ENCODE measurements at places on chromosomes 4 and X.
A peak's percentile ranks its signal among the peaks of the same experiment; 100 is the strongest.

- DNase-seq: no peak
These were observed 86.2 kb upstream of the CBR4 start for GRCh38 chr4:169096221-169096620.

DNA sequence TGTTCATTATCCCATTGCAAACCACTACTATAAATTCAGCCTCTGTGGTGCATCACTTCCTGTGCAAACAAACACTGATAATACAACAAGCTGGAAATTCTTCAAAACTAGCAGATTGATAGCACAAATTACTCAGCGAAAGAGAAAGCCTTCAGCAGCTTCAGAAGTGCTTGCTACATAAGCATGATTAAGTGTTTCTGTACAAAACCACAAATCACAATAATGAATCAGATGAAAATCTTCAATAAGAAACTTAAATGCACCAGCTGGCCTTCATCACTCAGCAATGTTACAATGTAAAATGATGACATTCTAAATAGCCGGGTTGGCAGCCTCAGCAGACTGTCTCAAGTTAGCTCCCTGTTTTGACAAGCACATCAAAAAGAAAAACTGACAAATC, 262.2 kb downstream of the SPOCK3 start:
- DNase-seq: peak; percentile 38

- no peak for DNase-seq
These were observed 39.5 kb upstream of the PTPN13 start for GRCh38 chr4:86554646-86555045.

DNA sequence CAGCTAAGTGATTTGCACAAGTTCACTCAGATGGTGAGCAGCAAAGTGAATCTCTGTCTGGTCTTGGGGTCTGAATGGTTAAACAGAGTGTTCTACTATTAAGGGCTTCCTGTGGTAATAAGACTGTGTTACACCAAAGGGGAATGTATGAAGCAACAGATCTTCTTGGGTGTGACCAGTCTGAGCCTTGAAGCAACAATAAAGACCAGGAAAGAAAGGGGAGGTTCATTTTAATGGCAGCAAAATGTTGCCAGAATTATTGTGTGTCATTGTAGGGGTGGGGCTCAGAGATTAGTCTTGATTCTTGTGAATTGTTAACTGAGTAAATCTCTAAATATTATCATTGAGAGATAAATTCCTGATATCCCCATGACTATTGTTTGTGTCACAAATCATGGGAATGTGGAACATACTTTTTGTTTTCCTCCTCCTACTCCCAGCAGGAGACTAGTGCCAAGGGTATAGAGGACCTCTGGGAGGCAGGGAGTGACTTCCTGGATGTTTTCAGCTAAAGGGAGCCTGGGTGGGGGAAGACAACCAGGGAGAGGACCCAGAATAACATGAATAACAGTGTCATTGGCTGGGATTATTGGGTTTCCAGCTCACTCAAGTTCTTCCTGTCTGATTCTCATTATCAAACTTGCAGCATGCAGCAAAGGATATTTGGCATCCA, 141.4 kb upstream of the PAK3 start:
- DNase-seq: no peak

GRCh38 chrX:30577362-30577991, at the start of gene TASL:
Gene TASL (minus strand): TSS chrX:30577766. CDS start chrX:30560355, 17,411 bp downstream.
- DNase-seq: no peak

GRCh38 chr4:185165605-185166063, 22.6 kb downstream of the SLC25A4 start:
- DNase-seq: no peak

DNA sequence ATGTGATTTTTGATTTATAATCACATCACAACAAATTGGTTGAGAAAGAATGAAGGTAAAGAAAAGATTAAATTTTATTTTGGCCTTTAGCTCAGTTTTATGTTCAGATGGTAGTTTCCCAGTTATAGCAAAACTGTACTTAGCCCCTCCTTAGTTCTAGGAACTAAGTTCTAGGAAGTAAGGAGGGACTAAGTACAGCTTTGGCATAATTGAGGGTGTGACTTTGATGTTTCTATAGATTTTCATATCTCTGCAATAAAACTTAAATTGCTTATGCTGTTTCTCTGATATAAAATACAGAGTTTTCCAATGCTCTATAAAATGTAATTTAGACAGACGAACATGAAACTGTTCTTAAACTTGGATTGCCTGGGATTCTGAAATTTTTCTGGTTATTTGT, 46.6 kb upstream of the SLC4A4 start:
- DNase-seq: no peak

DNA sequence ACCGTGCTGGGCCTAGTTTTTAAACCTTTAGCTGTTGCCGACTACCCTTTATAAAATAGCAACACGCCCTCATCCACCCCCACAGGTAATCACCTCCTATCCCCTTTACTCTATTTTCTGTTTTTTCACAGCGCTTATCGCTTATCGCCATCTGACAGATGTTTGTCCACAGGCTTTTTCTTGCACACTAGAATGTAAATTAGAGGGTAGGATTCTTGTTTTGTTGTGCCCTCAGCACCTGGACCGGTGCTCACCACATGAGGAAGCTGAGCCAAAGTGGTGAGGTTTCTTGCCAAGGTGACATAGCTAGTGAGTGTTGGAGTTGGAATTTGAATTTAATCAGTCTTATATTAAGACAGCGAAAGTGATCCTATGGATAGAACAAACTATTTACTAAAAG, 2.9 kb upstream of the RBBP7 start:
- DNase-seq: no peak

- DNase-seq: no peak
These were observed 993.9 kb downstream of the PDHA2 start for GRCh38 chr4:96833831-96834230.

- peak; percentile 60 for DNase-seq
These were observed 1.6 kb upstream of the ARMCX6 start for GRCh38 chrX:101619364-101619763.

DNA sequence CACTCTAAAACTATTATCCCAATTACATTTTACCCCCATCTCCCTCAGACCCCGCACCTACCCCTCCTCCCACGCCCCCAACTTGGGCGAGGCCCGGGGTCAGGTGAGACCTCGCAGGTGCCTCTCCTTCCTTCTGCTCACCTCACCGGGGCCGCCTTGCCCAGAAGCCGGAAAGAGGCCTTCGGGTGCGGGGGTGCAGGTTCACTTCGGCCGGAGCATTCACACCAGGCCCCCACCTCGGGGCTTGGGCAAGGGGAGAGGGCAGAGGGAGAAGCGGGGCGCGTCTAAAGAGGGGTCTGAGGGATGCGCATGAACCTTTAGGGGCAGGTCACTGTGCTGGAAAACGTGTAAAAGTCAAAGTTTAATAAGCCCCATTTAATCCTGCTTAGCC, 427 bp downstream of the ZNF182 start:
- no peak for DNase-seq

DNA sequence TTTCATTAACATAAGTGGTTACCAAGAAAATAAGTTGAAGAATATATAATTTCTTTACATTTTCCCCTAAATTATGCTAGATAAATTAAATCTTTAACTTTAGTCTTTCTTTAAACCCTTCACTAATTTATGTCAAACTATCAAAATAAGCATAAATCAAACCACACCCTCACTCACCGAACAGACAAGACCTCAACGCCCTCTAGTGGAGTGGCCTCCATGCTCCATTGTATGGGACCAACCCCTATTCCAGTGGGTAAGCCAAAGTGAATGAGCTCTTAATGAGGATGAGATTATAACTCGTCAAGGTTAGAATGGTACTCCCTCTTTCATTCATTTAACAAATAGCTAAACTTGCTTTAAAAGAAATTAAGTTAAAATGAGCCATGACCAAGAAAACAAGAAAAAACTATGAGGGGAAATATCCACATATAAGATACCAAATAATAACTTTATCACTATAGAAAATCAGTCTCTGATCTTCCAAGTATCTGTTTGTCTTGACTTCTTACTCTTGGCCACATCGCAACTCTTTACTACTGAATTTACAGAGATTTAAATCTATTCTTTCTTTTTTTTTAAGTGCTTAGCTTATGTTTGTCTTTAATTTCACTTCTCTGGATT, 15.6 kb upstream of the BBS12 start:
- DNase-seq: no peak

DNA sequence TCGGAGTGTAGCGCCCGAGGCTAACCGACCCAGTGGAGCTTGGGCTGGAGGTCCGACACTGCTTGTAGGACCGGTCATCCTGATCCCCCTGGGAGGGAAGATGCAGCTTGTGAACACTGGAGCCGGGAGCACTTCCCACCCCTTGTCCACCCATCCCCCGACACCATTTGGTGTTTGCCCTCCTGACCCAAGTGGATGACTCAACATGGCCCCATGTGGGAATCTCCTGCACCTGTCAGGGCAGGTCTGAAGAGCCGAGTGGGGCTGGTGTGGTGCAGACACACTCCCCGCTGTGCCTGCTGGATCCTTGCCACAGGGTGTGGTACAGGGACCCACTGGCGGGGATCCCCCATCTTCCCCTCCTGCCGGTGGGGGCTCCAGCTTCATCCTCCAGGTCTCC, 90.0 kb upstream of the AFAP1 start:
- no peak for DNase-seq

DNA sequence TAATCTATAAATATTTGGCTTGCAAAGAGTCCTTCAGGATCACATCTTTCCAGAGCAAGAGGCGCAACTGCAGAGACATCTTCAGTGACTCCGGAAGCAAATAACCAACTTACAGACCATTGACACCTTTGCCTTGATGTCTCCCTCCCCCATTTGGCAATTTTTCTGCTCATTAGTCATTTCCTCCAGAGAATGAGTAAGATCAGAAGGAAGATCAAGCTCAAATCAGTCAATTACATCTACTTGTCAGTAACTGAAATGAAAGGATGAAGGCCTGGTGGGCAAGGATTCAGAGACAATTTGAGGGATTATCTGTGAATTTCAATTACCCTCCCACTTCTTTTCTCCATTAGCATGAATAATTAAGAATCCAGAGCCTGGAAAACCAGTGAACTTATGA, 665.6 kb upstream of the CPEB2 start:
- DNase-seq: no peak

- no peak for DNase-seq
These were observed 70.1 kb upstream of the CBR4 start for GRCh38 chr4:169079942-169080827.

DNA sequence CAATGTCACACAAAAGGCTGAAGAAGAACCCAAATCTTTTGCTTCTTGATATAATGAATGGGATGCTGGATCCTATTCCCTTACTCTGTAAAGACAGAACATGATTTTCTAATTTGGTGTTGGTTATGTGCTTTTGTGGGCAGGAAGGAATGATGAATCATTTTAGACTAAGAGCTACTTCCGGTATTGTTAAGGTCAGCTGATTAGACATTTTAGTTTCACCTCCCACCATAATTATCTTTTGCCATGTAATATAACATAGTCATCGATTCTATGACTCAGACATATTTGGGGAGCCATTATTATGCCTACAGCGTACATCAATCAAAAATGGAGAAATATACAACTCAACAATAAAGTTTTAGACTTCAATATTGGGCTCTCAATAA, 265.3 kb downstream of the ZNF674 start:
- no peak for DNase-seq

DNA sequence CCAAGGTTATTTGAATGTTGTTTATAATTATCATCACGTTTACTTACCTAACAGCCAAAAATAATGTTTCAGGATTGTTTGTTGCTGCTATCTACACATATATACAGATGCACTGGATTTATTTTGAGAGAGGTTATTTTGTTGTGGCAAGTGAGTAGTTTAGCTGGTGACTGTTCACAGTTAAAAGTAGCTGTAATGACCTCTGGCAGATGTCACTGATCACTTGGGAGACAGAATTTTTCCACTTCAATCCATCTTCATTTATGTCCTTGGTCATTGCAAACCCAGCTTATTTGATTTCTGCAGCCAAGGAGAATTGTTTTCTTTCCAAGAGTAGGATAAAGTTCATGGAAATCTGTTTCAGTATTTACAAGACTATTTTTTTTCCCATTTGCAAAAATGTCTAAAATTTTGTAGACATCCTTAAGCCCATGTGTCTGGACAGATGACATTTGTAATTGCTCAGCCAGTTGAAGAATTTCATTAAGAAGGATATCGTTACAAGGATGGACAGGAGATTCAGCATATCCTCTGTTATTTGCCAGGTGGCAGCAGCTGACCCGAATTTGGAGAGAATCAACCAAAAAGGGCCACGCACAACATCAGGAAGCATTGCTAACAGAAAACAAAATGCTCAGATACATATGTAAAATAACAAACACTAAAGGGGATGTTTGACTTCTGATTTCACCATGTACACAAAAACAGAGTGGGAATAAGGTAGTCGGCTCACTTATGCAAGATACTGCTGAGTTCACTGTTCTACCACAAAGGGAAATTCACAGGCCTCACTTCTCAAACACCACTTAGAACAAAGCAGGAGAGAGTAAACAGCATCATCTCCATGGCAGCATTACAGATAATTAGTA, 64.5 kb downstream of the GPRIN3 start:
- DNase-seq: no peak

DNA sequence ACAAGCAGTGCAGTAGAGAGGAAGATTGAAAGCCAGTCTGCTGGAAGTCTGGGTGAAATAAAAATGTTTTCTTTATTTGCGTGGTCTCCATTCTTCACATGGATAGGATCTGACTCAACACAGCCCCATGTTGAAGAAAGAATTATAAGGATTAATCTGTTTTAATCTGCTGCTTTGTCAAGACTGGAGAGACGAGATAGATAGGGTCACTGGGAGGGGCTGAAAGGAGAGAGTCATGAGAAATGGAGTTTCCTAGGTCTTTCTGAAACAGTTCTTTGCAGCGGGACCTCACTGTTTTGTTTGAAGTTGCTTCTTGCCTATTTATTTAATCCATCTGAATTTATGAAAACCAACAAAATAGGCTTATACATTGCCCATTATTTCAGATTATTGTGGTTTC, 32.4 kb upstream of the RHOH start:
- DNase-seq: no peak

- DNase-seq: no peak
These were observed 54.6 kb upstream of the ATP8A1 start for GRCh38 chr4:42711496-42711895.

DNA sequence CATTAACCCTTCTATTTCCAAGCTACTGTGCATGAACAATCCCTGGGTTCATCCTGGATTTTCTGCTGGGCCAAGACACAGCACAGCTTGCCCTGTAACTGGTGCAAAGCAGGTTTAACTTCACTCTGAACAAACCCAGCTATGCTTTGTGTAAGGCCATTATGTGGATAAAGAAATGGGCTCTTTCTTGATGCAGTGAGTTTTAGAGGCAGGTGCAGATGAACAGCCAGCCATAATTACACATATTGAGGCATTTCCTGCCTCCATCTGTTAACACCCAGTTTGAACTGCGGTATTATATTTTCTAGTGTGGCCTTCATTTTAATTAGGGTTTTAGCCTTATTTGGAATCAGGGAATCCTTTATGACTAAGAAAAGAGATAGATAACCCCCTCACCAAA, 68.7 kb upstream of the ARX start:
- DNase-seq: no peak

GRCh38 chr4:178693816-178694215, 1251.6 kb upstream of the AGA start:
- DNase-seq: no peak

- DNase-seq: no peak
These were observed 3.4 kb upstream of the RRAGB start for GRCh38 chrX:55714161-55714560.

Data from left kidney (tissue), 8 donors.